Right atrium auricular region (tissue), 2 donors: ENCODE measurements at places on chromosomes 5 and 9.

DNA sequence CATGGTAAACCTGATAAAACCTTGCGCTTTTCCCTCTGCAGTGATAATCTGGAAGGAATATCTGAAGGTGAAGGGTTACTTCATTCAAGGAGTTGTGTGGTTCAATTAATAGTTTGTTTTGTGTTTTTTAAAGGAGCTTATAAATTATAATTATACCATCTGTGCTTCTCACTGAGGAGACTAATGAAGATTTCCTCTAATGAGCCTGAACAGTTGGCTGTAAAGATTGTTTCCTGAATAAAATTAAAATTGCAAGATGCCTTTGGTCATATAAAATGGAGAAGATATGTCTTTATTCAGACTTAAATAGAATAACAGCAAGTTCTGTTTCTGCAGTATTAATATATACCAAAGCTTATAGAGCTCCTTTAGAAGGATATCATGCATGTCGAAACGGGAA, 59.9 kb downstream of the GAPVD1 start:
- DNase-seq = no peak
- H3K27me3 ChIP-seq = no peaks in the 10 kb centered on the region
- no peaks in the 10 kb centered on the region for H3K4me1 ChIP-seq
- H3K36me3 ChIP-seq = peaks cover 83% of the 10 kb centered on the region

- no peak overlapping the region for H3K27ac ChIP-seq
- no peaks in the 10 kb centered on the region for H3K27me3 ChIP-seq
- no peak for DNase-seq
- H3K4me3 ChIP-seq = no peak overlapping the region
These were observed 24.6 kb downstream of the SERINC5 start for GRCh38 chr5:80231243-80231642.

- H3K4me1 ChIP-seq = no peaks in the 10 kb centered on the region
- H3K27me3 ChIP-seq = no peaks in the 10 kb centered on the region
- H3K4me3 ChIP-seq = no peak overlapping the region
These were observed 60.6 kb downstream of the FRMD3 start for GRCh38 chr9:83477571-83477970.

DNA sequence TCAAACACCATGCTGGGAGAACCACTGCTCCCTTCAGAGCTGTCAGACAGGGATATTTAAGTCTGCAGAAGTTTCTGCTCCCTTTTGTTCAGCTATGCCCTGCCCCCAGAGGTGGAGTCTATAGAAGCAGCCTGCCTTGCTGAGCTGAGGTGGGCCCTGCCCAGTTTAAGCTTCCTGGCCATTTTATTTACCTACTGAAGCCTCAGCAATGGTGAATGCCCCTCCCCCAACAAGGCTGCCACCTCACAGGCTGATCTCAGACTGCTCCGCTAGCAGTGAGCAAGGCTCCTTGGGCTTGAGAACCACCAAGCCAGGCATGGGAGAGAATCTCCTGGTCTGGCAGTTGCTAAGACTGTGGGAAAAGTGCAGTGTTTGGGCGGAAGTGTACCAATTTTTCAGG, 205.5 kb upstream of the PTGER4 start:
- H3K27me3 ChIP-seq = no peaks in the 10 kb centered on the region
- DNase-seq = no peak
- H3K4me3 ChIP-seq = no peak overlapping the region
- no peaks in the 10 kb centered on the region for H3K36me3 ChIP-seq
- H3K4me1 ChIP-seq = no peaks in the 10 kb centered on the region
- no peak overlapping the region for H3K27ac ChIP-seq

GRCh38 chr5:149834246-149834855, 104.2 kb downstream of the PPARGC1B start:
- no peak overlapping the region for H3K27ac ChIP-seq
- H3K36me3 ChIP-seq = peaks cover 61% of the 10 kb centered on the region
- H3K4me1 ChIP-seq = no peaks in the 10 kb centered on the region
- H3K27me3 ChIP-seq = no peaks in the 10 kb centered on the region

GRCh38 chr9:128371630-128372117, 500 bp downstream of the URM1 start:
- no peak for DNase-seq
- H3K36me3 ChIP-seq = peaks cover 5% of the 10 kb centered on the region
- H3K27me3 ChIP-seq = no peaks in the 10 kb centered on the region
- peaks cover 21% of the 10 kb centered on the region for H3K4me1 ChIP-seq
- H3K27ac ChIP-seq = peak overlapping the region; percentile 91
- peak overlapping the region; percentile 86 for H3K4me3 ChIP-seq

GRCh38 chr5:72107901-72108201, 576 bp downstream of the MAP1B start:
- peak overlapping the region; percentile 95 for H3K27ac ChIP-seq
- DNase-seq = no peak
- no peaks in the 10 kb centered on the region for H3K27me3 ChIP-seq
- no peaks in the 10 kb centered on the region for H3K4me1 ChIP-seq
- peak overlapping the region; percentile 72 for H3K4me3 ChIP-seq

GRCh38 chr9:80013891-80014290, 442.1 kb downstream of the TLE4 start:
- no peak overlapping the region for H3K27ac ChIP-seq
- no peaks in the 10 kb centered on the region for H3K4me1 ChIP-seq
- no peaks in the 10 kb centered on the region for H3K36me3 ChIP-seq
- no peak overlapping the region for H3K4me3 ChIP-seq
- H3K27me3 ChIP-seq = no peaks in the 10 kb centered on the region

DNA sequence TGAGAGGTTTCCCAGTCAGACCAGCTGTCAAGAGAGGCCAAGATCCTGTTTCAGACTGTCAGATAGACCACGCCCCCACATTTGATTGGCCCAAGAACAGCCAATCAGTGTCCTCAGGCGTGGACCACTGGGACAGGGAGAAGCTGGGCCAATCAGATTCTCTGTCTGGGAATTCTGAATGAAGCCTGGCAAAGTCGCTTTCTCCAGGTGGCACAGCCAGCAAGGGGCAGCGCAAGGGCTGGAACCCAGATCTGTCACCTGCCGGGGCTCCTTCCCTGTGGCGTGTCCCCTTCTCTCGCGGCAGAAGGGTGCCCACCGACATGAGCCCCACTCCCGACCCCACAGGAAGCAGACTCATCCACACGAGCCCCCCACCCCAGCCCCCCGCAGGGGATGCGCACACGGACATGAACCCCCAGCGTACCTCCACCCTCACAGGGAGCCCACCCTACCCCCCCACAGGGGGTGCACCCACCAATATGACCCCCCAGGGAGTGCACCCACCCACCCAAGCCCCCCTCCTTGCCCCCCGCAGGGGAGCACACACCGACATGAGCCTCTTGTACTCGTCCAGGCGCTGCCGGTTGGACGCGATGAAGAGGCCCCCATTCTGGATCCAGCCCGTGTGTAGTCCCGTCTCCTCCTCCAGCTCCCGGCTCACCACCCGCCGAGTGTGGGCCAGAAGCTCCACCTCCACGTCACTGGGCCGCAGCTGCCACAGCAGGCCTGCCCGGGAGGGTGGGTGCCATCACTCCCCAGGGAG, 6.1 kb downstream of the SARDH start:
- H3K4me3 ChIP-seq = no peak overlapping the region
- H3K27me3 ChIP-seq = no peaks in the 10 kb centered on the region
- DNase-seq = no peak
- no peaks in the 10 kb centered on the region for H3K36me3 ChIP-seq

DNA sequence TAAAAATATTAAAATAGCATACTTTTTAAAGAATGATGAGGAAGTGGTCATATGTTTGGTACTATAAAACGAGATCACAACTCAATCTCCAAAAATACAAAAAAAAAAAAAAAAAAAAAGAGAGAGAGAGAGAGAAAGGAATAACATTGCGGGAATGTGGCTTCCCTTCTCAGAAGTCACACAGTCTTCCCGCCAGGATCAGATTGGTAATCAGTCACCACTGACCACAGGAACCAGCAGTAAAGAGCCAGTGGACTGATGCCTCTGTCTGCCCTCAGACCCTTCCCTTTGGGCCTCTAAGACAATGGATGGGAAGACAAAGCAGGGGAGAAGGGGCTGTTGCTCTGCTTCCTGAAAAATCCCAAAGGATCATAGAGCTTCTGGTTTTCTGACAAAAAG, 104.9 kb downstream of the KLHL3 start:
- peaks cover 23% of the 10 kb centered on the region for H3K4me1 ChIP-seq
- no peak overlapping the region for H3K4me3 ChIP-seq
- H3K36me3 ChIP-seq = no peaks in the 10 kb centered on the region
- no peak for DNase-seq
- H3K27me3 ChIP-seq = no peaks in the 10 kb centered on the region

DNA sequence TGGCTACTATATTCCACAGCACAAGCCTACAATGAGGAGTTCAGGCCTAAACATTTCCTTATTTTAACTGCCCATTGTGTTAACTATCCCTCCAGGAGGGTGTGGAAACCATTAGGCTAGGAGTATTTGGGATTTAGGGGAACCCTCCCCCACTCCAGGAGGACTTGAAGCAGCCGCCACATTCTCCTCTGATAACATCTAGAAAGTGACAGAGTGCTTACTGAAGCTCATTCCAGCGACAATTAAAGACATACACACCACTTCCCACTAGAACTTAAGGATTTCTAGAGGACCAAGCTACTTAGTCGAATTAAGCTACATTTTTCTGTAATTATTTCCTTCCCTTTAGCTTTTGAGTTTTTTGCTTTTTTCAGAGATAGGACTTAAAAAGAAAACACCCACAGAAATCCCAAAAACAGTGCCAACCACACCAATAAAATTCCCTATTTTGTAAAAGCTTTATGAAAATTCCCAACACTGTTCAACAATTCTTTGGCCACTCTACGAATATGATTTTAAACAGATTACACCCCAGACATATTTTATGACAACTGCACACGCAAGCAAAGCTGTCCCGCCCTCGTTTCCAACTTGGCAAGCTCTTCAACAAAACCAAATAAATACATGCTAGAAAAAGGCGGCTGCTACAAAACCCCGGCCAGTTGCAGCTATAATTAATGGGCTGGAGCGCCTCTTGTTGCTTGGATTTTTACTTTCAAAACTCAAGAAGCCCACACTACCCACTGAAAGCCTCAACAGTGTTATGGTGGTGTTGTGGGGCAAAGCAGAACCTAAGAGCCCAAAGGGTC, 4.5 kb downstream of the ROR2 start:
- H3K27me3 ChIP-seq = no peaks in the 10 kb centered on the region
- peak overlapping the region; percentile 12 for H3K4me3 ChIP-seq
- H3K36me3 ChIP-seq = no peaks in the 10 kb centered on the region
- no peak for DNase-seq
- H3K4me1 ChIP-seq = no peaks in the 10 kb centered on the region

GRCh38 chr9:16010221-16010620, 457.4 kb downstream of the CCDC171 start:
- H3K27me3 ChIP-seq = no peaks in the 10 kb centered on the region
- no peak overlapping the region for H3K4me3 ChIP-seq
- no peaks in the 10 kb centered on the region for H3K4me1 ChIP-seq

GRCh38 chr5:61386045-61386800, 54.2 kb downstream of the ZSWIM6 start:
- H3K4me1 ChIP-seq = no peaks in the 10 kb centered on the region
- H3K27ac ChIP-seq = no peak overlapping the region

DNA sequence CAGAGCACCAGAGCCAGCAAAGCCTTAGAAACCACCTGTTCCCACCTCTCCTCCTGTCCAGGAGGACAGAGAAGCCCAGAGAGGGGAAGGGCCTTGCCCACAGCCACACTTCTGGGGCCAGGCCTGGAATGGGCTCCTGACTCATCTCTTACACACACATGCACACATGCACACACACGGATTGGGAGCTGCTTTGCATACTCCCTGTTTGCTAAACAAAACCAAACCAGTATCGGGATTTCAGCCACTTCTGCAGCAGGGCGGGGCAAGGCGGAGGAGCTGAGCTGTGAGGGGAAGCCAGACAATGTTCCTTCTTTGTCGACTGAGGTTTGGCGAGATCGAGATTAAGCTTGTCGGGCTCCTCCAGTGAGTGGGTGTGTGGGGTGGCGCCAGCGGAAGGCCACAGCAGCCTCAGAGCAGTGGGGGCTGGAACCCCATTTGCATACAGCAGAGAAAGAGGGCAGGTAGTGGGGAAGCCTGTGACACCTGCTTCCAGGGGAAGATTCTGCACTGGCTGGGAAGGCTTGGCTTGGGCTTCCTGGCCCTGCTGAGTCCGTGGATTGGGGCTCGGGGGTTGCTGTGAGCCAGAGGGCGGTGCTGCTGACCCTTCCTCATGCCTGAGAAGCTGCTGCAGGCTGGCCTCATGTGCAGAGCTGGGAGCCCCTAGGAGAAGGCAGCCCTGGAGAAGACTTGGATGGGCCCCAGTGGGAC, 16.1 kb downstream of the GFI1B start:
- DNase-seq = no peak
- H3K4me1 ChIP-seq = no peaks in the 10 kb centered on the region
- H3K4me3 ChIP-seq = no peak overlapping the region
- no peaks in the 10 kb centered on the region for H3K36me3 ChIP-seq

- no peak overlapping the region for H3K27ac ChIP-seq
- H3K36me3 ChIP-seq = peaks cover 14% of the 10 kb centered on the region
- no peaks in the 10 kb centered on the region for H3K4me1 ChIP-seq
- DNase-seq = no peak
- no peaks in the 10 kb centered on the region for H3K27me3 ChIP-seq
- no peak overlapping the region for H3K4me3 ChIP-seq
These were observed 61.6 kb downstream of the ICE1 start for GRCh38 chr5:5483880-5484598.

- DNase-seq = no peak
- no peaks in the 10 kb centered on the region for H3K27me3 ChIP-seq
- H3K27ac ChIP-seq = no peak overlapping the region
- no peaks in the 10 kb centered on the region for H3K4me1 ChIP-seq
- H3K4me3 ChIP-seq = no peak overlapping the region
- H3K36me3 ChIP-seq = no peaks in the 10 kb centered on the region
These were observed 31.9 kb upstream of the C5orf58 start for GRCh38 chr5:170200876-170201275.

GRCh38 chr5:8601831-8602354, 732.9 kb downstream of the MTRR start:
- no peak overlapping the region for H3K27ac ChIP-seq
- no peak overlapping the region for H3K4me3 ChIP-seq
- no peaks in the 10 kb centered on the region for H3K27me3 ChIP-seq
- no peaks in the 10 kb centered on the region for H3K4me1 ChIP-seq
- no peak for DNase-seq

- no peak for DNase-seq
- no peaks in the 10 kb centered on the region for H3K4me1 ChIP-seq
These were observed 21.6 kb downstream of the FBLL1 start for GRCh38 chr5:168550656-168551055.

- no peaks in the 10 kb centered on the region for H3K27me3 ChIP-seq
- no peak for DNase-seq
These were observed 22.3 kb upstream of the EGFL7 start for GRCh38 chr9:136640171-136641111.

DNA sequence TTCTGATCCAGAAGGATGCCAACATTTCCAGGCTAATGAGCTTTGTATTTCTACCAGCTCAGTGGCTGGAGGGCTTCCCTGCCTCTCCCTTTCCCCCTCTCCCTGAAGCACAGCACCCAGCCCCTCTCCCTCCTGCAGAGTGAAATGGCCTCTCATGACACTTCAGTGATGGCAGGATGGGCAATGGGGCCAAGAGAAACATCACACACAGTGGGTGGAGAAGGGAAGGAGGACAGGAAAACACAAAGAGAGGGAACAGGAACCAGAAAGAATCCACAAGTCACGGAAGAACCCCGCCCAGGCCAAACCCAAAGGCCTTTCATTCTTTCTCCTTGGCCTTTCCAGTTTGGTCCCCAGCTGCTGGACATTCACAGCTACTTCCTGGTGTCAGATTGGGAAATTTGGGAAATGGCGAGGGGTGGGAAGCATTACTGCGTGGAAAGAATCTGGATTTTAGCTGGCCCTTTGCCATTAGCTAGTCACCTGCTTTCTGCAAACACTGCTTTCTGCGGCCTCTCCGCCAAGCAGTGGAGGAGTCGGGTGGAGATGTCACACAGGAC, 82.6 kb downstream of the GLDC start:
- no peak overlapping the region for H3K27ac ChIP-seq
- no peak overlapping the region for H3K4me3 ChIP-seq
- H3K4me1 ChIP-seq = peaks cover 13% of the 10 kb centered on the region
- no peak for DNase-seq
- no peaks in the 10 kb centered on the region for H3K36me3 ChIP-seq
